ENCODE measurements at places on chromosomes 16 and 17.
A peak's percentile ranks its signal among the peaks of the same experiment; 100 is the strongest.

- DNase-seq = no peak
Observed at GRCh38 chr16:14252860-14253259, 181.7 kb downstream of the MRTFB start.

- DNase-seq = no peak
Observed at GRCh38 chr16:82876951-82877350, 250.2 kb downstream of the CDH13 start.

DNA sequence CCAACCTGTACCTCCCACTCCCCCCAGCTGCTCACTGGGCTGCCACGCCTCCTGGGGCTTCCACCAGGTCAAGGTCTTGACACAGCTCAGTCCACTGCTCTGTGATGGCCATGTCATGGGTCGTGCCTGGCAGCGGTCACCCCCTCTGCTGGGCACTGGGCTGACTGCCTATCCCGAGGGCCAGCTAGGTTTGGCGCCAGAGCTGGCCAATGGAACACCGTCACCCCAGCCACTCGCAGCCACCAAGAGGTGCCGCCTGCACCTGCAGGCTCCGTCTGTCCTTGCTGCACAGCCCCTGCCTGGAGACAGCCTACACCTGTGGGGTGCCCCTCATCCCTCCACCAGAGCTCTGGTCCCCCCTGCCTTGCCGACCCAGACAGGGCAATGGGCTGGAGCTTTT, 4.5 kb upstream of the RAB40C start:
- no peak for DNase-seq

DNA sequence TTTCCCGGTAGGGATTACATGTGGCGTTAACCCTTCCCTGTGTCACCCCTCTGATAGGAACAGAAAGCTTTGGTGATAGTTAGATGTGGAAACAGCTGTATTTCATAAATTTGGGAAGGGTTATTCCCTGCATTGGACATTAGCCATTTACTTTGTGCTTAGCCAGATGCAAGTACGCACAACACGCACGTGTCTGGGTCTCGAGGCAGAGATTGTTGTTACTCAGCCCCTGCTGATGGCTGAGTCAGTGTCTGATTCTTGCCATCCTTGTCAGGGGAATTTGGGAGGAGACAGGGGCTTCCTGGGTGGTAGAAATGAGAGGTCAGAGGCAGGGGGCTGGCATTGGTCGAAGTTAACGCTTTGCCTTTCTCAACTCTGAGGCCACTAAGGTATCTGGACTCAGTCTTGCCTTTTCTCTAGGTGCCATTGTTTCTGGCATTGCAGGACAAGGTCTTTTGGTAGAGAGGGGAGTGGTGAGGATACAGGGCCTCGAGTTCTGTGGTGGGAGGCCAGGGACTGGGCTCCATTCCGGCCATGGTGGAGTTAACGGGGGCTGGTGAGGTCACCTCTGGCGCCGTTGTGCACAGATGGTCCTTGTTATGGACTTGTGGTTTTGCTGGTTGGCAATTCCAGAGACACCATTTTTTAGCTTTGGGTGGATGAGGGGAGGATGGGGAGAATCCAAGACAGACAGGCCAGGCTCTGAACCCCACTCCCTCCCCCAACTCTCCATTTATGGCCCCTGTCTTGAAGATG, 8.2 kb downstream of the MMP2 start:
- no peak for DNase-seq

GRCh38 chr17:58308985-58309917, 19.3 kb downstream of the TSPOAP1 start:
- DNase-seq = no peak

DNA sequence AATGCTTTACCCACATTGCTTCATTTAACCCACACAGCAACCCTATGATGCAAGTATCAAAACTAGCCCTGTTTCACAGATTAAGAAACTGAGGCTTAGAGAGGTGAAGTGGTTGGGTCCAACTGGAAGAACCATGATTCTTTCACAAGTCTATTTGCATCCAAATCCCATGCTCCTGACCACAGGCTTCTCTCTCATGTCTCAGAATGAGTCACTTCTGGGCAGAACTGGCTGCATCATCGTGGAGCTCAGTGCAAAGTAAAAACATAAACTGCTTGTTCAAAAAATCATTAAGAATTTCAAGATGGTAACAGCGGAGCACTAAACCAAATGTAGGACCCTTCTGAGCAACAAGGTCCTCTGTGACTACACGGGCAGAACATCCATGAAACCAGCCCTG, 20.2 kb upstream of the CES1 start:
- DNase-seq = no peak

DNA sequence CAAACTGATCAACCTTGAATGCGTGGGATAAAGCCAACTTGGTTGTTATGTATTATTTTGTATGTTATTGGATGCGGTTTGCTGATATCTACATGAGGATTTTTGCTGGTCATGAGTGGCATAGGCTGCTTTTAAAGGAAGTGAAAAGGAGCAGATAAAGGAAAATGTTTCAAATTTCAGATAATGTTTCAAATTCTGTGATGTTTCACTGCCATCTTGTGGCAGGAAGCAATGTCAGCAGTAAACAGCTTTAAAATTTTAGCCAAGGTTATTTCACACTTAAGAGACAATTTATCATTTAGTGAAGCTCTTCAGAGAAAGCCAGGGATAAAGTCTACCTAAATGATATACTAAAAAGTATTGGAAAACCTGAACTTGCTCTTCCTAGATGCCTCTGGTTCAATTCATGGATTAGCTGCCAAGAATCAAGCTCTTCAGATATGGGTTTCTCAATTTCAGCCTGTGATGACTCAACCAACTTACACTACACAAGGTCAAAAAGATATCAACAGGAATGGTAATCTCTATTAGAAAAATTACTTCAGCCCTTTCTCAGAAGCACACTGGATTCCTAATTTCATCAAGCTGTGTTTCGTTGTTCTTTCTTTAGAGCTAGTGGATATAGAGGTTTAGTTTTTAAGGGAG, 136.0 kb upstream of the C17orf78 start:
- no peak for DNase-seq

DNA sequence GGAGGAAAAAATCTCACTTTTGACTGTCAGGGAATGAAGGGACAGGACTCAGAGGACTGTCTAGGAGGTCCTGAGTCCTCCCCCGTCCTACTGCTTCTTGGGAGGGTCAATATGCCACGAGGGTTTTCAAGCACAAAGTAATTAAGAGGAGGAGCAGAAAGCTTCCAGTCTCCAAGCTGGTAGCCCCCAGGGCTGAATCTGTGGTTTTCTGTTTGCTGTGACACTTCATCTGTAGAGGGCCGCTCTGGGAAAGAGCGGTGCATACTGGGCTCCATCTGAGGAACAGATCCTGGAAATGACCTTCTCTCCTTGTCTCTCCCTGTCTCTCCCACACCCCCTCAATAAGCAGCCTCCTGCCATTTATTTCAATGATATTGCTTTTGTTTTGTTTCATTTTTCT, 180.1 kb upstream of the SDK2 start:
- no peak for DNase-seq

DNA sequence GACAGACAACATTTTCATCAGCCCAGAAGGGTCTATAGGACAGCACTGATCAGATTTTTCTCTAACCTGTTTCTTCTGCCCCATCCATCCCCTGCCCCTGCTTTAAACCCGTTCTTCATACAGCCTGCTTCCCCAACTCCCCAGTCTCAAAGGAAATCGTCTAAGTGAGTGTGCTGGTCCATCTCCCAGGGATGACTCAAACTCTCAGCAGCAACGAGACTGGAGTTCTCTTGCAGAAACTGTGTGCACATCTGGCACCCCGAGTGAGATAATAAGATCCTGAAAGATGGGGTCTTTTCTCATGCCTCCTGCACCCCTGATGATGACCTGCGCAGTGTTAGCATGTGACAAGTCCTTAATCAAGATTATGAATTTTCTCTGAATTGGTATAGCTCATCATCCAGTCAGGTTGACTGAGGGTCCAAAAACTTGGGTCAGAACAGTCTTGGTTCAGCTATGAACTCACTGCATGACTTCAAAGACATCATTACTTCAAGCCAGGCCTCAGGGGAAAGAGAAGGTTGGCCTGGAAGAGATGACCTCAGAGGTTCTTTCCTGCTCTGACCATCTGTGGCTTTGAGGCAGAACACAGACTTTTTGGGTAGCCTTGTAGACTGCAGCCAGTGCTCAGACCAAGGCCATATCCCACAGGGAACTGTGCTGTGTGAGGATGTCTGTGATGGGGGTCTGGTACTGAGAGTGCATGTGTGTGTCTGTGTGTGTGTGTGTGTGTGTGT, 117.9 kb downstream of the SPACA3 start:
- DNase-seq = no peak

DNA sequence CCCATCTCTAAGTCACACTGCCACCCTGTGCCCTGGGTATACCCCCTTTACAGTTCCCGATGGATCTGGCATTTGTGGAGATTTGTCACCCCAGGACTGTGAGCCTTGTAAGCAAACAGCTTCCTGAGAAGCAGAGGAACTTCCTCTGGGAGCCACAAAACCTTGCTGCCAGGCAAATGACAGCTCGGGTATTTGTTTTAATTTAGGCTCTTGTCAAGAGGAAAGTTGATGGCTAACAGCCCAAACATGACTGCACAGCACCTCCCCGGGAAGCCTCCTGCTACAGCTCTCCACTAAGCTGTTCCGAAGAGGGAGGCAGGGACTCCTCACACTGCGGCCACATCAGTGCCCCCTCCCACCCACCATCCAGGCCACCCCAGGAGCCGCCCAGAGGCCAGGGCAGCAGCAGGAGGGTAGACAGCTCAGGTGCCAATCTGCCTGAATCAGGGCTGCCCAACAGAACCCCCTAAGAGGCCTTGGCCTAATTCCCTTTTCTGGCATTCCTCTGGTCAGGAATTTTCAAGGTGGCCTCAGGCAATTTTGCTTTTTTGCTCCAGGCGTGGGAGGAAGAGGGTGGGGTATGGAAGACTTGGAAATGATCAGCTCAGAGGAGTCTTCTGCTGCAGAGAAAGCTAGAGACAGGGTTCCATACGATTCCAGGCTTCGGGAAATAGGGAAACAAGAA, 2.6 kb downstream of the ABR start:
- no peak for DNase-seq

DNA sequence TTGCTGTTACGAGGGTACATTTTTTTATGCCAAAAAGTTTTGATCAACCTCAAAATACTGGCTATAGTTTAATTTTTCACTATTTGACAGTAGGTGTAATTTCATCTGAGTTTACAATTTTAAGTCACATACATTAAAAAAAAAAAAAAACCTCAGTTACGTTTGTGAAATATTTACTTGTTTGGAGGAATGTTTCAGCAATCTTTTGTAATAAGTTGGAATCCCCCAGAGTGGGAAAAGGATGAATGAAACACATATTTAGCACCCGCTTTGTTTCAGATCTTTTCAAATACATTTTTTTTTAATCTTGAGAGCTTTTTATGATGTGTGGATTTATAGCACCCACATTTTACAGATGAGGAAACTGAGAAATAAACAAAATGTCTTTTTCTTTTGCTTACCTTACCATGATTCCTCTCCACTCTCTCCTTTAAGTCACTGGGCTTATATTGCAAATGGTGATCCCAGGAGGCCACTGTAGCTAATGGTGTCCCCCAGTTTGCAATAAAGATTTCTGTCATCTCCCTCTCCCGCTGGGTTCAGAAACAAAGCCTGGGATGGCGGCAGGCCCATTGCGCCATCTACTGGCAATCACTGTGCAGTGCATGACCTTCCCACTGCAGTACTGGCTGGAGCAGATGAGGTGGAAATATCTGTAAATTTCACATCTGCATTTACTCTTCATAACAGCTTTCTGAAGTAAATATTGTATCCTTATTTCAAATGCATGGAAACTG, 27.7 kb downstream of the TBC1D3B start:
- no peak for DNase-seq

DNA sequence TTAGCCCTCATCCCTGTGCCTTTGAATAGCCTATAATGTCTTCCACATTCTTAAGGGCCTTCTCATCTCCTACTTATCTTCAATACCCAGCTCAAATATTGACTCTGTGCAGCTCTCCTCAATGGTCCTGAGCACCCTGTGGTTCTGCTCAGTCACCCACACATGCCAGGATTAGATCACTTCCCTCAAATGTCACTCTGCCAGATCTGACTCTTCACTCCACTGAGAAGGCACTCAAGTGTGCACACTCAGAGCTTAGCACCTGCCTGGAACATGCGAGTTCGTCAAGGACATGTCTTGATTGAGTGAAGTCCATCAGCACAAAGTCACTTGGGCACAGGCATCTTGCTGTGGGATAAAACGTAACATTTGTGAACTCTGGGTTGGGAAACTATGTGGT, 404.8 kb downstream of the CDH13 start:
- no peak for DNase-seq

DNA sequence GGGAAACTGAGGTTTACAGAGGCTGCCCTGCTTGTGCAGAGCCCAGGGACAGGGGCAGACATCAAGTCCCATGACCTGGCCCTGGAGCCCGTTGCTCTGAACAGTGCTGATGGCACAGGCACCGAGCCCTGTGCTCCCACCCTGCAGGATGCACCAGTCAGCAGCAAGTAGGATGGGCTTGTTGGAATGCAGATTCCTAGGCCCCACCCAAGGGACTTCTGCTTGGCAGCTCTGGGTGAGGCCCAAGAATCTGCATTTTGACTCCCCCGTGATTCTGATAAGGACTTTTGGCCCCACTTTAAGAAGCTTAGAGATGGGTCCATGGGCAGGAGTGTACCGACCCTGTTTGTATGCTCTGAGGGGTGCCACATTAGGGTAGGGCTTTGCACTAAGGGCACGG, 23.3 kb downstream of the LASP1 start:
- no peak for DNase-seq

DNA sequence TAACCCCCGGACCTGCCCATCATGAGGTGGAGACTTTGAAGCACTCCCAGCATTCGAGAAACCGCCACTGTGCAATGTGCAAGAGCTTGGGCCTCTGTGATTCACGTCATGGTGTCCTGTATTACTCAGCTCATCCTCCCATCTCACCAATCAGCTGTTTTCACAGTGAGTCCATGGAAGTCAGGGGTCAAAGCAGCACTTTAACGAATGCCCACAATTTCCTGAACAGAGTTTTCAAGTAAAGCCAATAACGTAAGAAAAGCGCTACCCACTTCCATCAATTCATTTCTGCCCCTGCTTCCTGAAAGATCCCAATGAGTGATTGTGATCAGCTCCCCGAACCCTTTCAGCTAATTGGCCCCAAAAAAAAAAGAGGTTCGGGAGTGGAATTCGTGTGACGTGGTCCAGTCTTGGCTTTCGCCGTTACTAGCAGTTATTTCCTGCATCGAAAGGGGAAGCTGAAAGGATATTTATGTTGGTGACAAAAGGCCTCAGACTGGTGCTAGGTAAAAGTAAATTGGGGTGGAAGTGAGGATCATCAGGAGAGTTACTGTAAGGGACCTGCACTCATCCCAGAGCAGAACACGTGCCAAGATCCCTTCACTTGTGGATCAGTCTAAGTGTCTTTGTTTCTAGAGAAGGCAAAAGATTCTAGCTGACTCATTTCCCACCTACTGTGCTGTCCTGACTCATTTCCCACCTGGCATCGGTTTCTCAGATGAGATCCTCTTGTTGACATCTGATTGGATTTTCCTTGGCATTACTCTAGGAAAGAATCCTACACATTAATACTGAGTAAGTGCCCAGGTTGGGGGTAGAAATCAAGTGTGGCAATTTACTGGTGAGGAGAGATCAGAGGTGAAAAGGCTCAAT, 136.7 kb upstream of the NUDT7 start:
- DNase-seq = peak; percentile 85

GRCh38 chr17:57773557-57773956, 28.5 kb upstream of the CCDC182 start:
- DNase-seq = no peak

Measured in non-pigmented ciliary epithelial cell (primary cell).